ENCODE measurements at places on chromosomes 7 and 10.

- peak; percentile 93 for DNase-seq
Measured at GRCh38 chr7:10802526-10802925, 171.1 kb upstream of the PHF14 start.

DNA sequence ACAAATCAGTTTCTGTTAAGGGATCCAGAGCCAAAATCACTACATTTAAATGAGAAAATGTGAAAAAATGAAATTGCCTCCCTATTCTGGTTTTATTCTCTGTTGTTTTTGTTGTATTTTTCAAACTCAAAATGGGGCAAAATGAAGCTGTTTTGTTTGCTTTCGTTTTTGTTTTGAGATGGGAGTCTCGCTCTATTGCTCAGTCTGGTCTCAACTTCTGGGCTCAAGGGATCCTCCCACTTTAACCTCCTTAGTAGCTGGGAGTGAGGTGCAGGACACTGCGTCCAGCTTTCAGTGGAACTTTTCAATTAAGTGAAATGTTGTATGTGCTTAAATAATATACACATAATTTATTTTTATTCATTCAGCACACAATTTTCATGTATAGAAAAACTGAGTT, 205.0 kb downstream of the SORCS1 start:
- no peak for DNase-seq

- DNase-seq, result no peak
Measured at GRCh38 chr7:37304921-37305320, 143.7 kb downstream of the ELMO1 start.

GRCh38 chr7:9175871-9176270, 742.5 kb downstream of the NXPH1 start:
- no peak for DNase-seq

GRCh38 chr10:129545261-129545660, 78.2 kb downstream of the MGMT start:
- no peak for DNase-seq

DNA sequence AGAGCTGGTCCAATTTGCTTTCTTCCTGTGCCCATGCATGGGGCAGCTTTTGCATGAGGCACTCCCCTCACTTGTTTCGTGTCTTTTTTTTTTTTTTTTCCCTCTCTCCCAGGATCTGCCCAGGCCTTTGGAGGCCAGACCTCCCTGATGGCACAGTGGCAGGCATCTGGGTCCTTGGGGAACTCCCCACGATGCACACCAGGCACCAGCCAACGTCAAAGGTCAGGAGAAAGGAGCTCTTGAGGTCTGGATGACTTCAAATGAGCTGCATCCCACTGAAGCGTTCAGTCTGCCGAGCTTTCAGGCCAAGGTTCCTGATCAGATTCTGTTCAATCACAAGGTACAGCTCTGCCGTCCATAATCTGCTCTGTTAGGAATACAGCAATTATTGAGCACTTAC, 97.2 kb upstream of the CARD11 start:
- no peak for DNase-seq

- no peak for DNase-seq
Measured at GRCh38 chr7:118846977-118847376, 622.5 kb downstream of the ANKRD7 start.

GRCh38 chr10:56123247-56123646, 237.8 kb downstream of the ZWINT start:
- no peak for DNase-seq

DNA sequence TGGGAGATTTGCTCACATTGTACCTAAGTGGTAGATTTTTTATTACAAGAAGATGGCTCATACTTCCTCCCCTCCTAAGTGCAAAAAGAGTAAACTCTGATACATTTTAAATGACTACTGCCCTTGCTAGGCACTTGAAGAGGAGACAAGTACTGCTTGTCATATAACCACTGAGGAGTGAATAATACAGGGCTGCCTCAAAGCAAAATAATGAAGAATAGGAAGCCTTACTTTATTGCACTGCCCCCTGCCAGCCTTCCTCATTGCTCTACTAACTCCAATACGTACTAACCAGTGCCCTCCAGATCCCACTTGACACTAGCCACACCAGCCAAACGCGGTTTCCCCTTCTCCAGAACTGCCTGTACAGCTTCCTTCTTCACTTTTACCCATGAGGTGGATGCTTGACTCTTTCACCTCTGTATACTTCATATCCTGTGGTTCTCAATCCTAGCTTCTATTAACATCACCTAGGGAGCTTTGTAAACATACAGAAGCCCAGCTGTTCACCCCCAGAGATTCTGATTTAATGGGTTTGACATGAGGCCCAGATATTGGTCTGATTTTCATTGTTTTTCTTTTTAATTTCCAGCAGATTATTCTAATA, 11.7 kb upstream of the MTERF1 start:
- peak; percentile 33 for DNase-seq

DNA sequence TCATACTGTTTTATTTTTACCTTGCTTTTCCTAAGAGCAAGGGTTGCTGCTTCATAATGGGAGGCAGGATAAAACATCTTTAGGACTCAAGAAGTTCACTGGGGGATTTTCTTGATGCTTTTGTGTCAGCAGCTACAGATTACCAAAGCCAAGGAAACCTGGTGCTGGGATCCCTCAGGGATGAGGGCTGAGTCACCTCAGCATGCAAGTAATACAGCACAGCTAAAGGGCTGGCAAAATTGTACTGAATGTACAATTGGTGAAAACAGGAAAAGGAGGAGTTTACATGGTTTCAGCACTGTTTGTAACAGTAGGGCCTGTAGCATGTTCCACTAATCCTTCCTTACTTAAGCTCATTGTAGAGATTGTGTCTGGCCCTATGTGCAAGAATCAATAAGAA, 1056.8 kb downstream of the SORCS1 start:
- DNase-seq, result no peak

DNA sequence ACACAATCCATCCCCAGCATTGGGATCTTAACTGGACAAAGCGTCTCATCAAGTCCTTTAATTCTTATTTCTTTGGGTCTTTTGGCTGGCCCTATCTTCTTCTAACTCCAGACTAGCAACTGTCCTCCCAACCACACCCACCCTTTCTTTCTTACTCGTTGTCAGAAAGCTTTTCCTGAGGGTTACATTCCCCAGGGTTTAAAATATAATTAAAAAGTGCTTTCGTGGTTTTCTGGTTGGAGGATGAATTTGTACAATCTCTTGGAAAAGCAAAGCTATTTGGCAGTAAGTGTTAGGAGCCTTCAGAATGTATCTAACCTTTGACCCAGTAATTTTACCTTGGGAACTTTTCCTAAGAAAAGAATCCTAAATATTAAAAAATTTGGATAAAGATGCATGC, 10.4 kb upstream of the ITGB8 start:
- no peak for DNase-seq

- DNase-seq, result no peak
Measured at GRCh38 chr10:69425041-69425440, 8.3 kb upstream of the TACR2 start.

DNA sequence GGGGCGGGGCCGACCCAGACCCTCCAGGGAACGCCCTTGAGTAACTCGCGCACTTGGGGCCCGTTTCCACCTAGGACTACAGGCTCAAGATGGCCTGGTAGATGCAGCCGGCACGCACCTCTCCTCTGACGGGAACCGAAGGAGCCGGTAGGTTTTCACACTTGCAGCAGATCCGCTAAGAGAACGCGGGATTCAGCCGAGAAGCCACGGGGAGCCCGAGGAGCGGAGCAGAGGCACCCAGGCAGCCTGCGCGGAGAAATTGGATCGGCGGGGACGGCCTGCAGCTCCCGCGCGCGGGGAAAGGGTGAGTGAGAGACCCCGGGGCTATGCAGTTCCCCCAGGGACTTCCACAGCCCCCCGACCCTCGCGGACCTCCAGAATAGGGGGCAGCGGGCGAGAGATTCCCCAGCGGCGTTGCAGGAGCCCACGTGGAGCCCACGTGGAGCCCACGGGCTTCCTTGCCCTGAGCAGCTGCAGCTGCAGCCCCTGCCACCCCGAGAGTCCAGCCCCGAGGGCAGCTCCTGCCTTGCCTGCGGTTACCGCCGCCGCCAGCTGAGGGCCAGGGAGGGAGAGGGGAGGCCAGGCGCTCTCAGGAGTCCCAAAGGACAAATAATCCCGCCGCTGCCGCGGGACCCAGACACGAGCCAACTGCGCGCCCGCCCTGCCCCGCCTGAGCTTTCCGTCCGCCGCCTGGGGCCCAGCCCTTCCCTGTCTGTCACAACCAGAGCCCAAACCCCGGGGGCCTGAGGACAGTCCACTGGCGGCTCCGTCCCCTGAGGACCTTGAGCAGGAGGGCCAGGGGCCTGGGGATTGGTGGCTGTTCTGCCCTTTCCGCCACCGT, 13.1 kb downstream of the IFT22 start:
- DNase-seq, result no peak

GRCh38 chr7:83528925-83529423, 120.0 kb downstream of the SEMA3E start:
- DNase-seq, result no peak

DNA sequence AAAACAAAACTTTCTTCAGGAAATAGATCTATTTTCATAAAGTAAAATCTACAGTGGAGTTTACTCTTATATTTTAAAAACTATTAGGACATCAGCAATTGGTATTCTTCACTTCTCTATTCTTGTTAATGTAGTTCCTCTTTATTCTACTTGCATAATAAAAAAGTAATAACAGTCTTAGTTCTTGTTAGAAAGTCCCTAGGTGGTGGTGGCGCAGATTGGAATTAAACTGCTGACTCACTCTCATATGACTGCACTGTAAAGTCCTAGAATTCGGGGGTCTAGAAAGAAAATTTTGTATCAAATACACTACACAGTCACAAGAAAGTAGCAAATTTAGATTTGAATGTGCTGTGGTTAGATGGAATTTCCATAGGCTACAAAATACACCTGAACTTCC, 44.6 kb upstream of the TES start:
- DNase-seq, result no peak

DNA sequence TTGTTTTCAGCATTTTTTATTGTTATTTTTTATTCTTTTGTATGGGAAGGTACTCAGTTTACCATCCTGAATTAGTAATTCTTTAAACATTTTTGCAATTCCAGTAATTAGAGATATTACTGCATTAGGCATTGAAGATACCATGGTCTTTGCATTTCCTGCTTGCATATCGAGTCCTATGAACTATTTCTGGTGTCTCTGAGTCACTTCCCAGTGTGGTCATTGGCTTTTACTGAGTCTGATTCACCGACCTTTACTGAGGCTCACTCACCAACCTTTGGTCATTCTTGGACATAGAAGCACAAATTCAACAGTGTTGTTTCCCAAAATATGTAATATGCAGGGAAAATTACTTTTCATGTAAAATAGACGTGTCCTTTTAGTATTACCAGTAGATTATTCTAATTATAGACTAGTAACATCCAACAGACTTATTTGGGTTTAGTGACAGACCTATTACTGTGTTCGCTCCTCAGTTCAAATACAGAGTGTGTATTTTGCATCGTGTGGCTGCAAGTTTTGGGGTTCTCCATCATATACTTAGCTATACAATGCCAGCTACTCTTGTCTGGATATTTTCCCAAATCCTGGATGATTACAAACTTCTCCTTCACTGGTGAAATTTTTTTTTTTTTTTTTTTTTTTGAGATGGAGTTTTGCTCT, 180.7 kb upstream of the PRSS1 start:
- DNase-seq, result peak; percentile 86

GRCh38 chr7:103710247-103710646, 264.2 kb upstream of the SLC26A5 start:
- DNase-seq, result no peak

DNA sequence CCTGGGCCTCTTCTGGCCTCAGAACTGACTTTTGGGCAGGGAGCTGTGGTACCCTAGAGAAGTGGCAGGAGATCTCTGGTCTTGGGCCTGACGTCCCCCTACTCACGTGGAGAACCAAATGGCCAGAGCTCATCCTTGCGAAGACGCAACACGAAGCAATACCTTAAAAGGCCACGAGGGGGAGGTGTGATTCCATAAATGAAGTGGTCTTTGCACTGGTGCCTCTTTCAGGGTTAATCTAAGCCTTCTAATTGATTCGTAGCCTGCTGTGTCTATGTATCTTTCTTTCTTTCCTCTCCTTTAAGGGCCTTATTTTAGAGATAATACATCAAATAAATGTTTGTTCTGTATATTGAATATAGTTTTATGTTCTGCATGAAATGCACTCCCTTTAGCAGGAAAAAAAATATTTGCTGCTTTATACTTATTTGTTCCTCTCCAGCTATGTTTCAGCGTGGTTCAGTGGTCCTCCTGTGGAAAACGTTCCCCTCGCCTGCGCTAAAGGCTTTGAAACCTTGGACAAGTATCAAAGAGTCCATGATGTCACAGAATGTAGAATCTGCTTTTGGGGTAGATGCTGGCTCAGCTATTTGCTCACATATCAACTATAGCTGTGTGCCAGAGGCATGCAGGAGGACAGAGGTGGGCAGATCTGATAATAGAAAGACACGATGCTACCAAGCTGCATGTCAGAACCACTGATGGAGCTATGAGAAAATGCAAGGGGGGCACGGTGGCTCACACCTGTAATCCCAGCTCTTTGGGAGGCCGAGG, 41.0 kb downstream of the STRA8 start:
- peak; percentile 89 for DNase-seq

- no peak for DNase-seq
Measured at GRCh38 chr10:49791100-49791499, 29.0 kb upstream of the OGDHL start.

- peak; percentile 2 for DNase-seq
Measured at GRCh38 chr7:146090023-146090645, 26.5 kb upstream of the CNTNAP2 start.

Measured in myocyte (in vitro differentiated cells).